NCI-H460 (cell line): ENCODE measurements at places on chromosomes 13 and 19. TPM values are rescaled to one million over a fixed set of nuclear protein-coding genes. Genes with fewer than 3 reads are reported as not detected.

Gene LILRA1
- not detected in 2 replicates for total RNA-seq

Gene CRX
- not detected in 2 replicates for total RNA-seq

Gene CASP14
- not detected in 2 replicates for total RNA-seq

Gene SLITRK5
- total RNA-seq = 4.6 and 5.5 TPM in 2 replicates

Gene PPP1R37
- 10.8 and 11.8 TPM in 2 replicates for total RNA-seq

Gene C1QTNF9
- total RNA-seq = not detected in 2 replicates

Gene SRRM5
- 0.10 and 0.55 TPM in 2 replicates for total RNA-seq

Gene AXL
- 27.7 and 29.8 TPM in 2 replicates for total RNA-seq

Gene CDKN2D
- 3.5 and 4.2 TPM in 2 replicates for total RNA-seq

Gene GSX1
- not detected in 2 replicates for total RNA-seq

Gene BRD4
- total RNA-seq = 23.4 and 23.9 TPM in 2 replicates

Gene NLRP4
- total RNA-seq = not detected in 2 replicates

Gene RNF113B
- not detected in 2 replicates for total RNA-seq

Gene GARIN5A
- total RNA-seq = 0.26 and 0.92 TPM in 2 replicates

Gene RELB
- 10.1 and 12.5 TPM in 2 replicates for total RNA-seq

Gene PRR12
- total RNA-seq = 2.1 and 3.0 TPM in 2 replicates

Gene MEIOSIN
- total RNA-seq = not detected in 2 replicates

Gene ACP7
- total RNA-seq = 0.12 and 0.32 TPM in 2 replicates

Gene RPL36
- total RNA-seq = 867 and 1,017 TPM in 2 replicates

Gene CFD
- 9.2 and 14.1 TPM in 2 replicates for total RNA-seq

Gene SPRED3
- 0.29 and 0.97 TPM in 2 replicates for total RNA-seq

Gene PLA2G4C
- total RNA-seq = 0.42 and 0.61 TPM in 2 replicates

Gene SPTBN4
- 0.82 and 2.8 TPM in 2 replicates for total RNA-seq

Gene LRRC63
- 23.2 and 25.2 TPM in 2 replicates for total RNA-seq

Gene DMKN
- 0.40 TPM in 1 of 2 replicates, not detected in the other for total RNA-seq

Gene RDH8
- total RNA-seq = not detected in 2 replicates

Gene LHB
- total RNA-seq = not detected in 2 replicates

Gene ZNF93
- 0.17 TPM in 1 of 2 replicates, not detected in the other for total RNA-seq

Gene HIF3A
- total RNA-seq = not detected in 2 replicates

Gene ZNF99
- total RNA-seq = not detected in 2 replicates

Gene HIPK4
- not detected in 2 replicates for total RNA-seq

Gene ARRDC5
- not detected in 2 replicates for total RNA-seq

Gene B3GNT8
- not detected in 2 replicates for total RNA-seq

Gene RPS15
- total RNA-seq = 1,189 and 1,346 TPM in 2 replicates

Gene CHERP
- total RNA-seq = 5.9 and 7.0 TPM in 2 replicates

Gene NKPD1
- total RNA-seq = 0.07 TPM in 1 of 2 replicates, not detected in the other

Gene WDR88
- total RNA-seq = 0.20 TPM in 1 of 2 replicates, not detected in the other
